ENCODE measurements at places on chromosomes 7 and 10.

DNA sequence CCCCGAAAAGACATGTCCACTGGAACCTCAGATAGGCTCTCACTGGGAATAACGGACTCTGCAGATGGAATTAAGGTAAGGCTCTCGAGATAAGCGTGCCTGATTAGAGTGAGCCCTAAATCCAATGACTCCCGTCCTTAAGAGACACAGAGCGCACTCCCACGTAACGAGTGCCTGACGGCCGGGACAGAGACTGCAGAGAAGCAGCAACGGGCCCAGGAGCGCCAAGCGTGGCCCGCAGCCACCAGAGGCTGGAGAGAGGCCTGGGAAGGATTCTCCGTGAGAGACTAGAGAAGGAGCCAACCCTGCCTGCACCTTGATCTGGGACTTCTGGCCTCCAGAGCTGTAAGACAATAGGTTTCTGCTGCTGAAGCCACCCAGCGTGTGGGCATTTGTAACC, 20.0 kb upstream of the TNRC18 start:
- no peak for DNase-seq

- DNase-seq = peak; percentile 53
These were observed 170.8 kb upstream of the HABP2 start for GRCh38 chr10:113381981-113382509.

- DNase-seq = no peak
These were observed 209.7 kb downstream of the TEX36 start for GRCh38 chr10:125473143-125473793.

DNA sequence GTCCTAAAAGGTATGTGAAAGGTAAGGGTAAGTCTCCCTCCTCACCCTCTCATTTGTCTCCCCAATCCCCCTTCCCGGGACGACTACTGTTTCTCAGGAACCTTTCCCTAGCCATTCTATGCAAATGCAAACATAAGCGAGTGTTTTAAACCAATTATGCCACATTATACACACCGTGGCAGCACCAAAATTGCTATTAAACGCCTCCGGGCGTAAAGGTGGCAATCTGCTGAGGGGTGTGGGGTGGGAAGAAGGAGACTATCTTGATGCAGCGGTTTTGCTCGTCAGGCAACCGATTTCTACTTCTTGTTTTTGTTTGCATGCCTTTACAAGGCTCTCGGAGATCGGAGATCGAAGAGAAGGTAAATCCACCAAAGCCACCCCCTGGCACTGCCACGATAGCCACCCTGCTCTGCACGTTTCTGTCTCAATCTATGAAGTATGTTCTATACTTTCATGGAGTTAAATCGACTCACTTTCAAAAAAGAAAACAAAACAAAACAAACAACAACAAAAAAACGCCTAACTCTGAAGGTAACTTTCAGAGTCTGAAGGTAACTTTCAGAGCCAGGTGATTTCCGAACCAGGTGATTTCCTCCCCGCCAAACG, 46.0 kb upstream of the CDK1 start:
- DNase-seq = peak; percentile 70

GRCh38 chr7:21422751-21423150, 5.1 kb upstream of the SP4 start:
- DNase-seq = no peak

DNA sequence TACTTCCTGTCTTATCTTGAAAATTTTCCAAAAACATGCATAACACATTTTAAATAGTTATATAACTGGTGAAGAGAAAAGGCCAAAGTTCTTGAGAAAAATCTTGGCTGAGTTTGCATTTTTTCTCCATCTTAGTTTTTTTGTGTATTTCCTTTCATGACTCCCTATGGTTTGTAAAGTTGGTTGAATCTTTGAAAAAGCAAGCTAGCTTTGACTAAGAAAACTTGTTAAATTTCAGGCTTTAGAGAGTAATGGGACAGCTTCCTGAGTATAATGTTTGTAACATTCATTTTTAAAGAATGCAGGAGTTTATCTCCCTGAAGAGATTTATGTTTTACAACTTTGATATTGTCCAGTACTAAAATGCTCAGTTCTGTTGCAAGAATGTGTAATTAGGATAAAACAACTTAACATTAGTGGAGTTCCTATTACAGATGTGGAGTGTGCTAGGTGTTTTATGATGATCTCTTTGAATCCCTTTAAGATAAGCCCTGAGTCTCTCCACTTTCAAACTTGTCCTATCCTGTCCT, 11.1 kb upstream of the HERPUD2 start:
- DNase-seq = no peak

GRCh38 chr10:91610444-91610843, 22.4 kb downstream of the PPP1R3C start:
- no peak for DNase-seq

DNA sequence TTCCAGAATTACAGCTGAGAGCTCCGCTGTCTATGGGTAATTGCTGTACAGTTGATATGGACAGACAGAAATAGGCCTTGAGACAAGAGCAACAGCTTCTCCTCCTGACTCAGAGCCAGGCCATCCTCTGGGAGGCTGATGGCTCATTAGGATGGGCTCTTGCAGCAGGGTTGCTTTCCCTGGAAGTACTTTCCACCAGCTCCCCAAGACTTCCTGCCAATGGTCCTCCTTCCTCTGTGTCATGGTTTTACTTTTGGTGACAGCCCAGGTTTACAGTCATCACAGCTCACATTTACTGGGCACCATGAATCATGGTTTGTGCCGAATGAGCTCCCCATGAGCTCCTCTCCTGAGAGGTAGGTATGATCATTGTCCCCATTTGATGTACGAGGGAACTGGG, 131.8 kb downstream of the HECW1 start:
- DNase-seq = no peak

- no peak for DNase-seq
These were observed 16.0 kb downstream of the PTPN12 start for GRCh38 chr7:77553123-77553522.

GRCh38 chr7:28684650-28685241, 272.4 kb downstream of the CREB5 start:
- no peak for DNase-seq

GRCh38 chr10:67259319-67259929, 333.6 kb downstream of the LRRTM3 start:
- no peak for DNase-seq

DNA sequence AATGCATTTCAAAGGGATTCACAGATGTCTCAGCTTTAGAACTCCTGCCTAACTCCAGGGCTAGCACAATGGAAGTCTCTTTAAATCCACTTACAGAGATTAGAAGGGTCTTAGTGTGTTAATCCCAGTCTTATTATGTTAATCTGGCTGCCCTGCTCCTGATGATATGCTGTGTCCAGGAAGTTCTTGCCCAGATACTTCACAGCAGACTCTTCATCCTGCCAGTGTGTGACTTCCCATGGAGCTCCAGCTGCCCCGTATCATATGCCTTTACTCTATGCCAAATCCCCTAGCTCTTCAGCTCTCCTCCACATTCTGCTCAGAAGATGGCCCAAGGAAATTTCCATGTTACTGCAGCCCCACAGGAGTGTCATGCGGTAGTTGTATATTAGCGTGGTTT, 533.8 kb downstream of the GALNT17 start:
- no peak for DNase-seq

DNA sequence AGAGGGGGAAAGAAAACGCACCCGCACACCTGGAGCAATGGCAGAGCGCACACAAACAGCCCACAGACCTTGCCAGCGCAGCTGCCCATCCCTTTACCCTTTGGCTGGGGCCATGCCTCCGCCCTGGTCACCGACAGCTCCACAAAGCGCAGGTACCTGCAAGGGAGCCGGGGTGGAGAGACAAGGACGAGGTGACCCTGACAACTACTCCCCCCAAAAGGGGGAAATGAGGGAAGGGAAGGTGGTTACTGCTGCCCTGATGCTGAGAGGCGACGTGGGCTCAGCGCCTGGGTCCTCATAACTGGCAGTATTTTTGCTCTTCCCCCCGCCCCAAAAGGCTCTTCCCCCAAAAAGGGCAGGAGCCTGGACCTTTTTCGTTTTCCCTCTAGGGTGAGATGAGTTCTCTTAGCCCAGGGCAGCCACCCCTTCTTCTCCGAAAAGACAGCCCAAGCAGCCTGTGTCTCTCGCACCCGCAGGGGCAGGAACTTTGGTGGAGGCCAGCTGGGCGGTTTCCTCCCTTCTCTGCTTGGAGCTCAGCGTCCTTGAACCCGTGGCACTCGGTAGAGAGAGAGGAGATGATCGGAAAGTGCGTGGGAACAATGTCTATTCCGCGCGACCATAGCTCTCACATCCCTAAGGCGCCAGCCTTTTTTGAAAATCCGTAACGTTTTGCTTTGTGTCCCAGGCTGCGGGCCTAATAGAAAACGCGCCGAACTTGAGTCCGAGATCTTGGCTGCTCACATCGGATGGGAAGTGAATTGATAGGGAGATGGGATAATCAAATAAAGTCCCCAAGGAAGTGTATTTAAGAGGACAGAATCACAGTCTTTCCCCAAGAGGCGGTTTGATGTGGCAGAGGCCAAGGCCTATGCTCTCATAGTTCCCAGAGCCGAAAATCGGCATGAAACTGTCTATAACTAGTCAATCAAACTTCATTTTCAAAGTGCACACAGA, 1.0 kb downstream of the NKX2-3 start:
- DNase-seq = no peak

DNA sequence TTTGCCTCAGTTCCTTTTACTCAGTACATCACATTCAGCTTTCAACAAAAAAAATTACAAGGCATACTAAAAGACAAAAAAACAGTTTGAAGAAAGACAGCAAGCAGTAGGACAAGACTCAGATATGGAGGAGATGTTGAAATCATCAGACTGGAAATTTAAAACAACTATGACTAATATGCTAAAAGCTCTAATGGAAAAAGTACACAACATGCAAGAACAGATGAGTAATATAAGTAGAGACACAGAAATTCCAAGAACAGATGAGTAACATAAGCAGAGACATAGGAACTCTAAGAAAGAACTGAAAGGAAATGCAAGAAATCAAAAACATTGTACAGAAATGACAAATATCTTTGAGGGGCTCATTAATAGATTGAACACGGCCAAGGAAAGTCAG, 402.6 kb downstream of the NEBL start:
- no peak for DNase-seq

- DNase-seq = no peak
These were observed 84.0 kb downstream of the LRGUK start for GRCh38 chr7:134210976-134211663.

DNA sequence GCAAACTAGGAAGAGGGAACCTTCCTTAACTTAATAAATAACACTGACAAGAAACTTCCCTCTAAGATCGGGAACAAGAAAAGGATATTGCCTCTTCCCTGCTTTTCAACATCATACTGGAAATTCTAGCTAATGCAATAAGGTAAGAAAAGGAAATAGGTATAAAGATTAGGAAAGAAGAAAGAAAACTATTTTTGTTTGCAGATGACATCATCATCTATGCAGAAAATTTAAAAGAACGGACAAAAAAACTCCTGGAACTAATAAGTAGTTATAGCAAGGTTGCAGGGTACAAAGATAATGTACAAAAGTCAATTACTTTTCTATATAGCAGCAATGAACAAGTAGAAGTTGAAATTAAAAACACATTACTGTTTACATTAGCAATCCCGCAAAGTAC, 164.8 kb downstream of the WDR11 start:
- DNase-seq = no peak

DNA sequence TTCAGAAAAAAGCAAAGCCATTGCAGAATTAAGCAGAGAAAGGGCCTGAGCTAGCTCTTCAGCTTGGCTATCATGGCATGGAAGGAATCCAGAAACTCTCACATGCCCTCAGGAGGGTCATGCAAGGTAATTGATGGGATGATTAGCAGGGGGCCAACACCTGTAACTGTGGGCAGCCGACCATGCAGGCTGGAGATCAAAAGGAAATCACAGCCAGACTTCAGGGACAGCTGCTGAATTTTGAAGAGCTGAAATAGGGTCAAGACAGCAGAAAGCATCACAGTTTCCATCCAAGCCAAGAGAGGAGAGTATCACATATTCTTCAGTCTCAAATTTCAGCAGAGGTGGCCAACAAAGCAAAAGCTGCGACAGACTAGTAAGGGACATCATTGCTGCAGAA, 239.6 kb upstream of the STEAP1 start:
- DNase-seq = no peak

GRCh38 chr10:2077231-2077630, 339.9 kb upstream of the ADARB2 start:
- no peak for DNase-seq
